ENCODE measurements at places on chromosomes 7 and 10.

DNA sequence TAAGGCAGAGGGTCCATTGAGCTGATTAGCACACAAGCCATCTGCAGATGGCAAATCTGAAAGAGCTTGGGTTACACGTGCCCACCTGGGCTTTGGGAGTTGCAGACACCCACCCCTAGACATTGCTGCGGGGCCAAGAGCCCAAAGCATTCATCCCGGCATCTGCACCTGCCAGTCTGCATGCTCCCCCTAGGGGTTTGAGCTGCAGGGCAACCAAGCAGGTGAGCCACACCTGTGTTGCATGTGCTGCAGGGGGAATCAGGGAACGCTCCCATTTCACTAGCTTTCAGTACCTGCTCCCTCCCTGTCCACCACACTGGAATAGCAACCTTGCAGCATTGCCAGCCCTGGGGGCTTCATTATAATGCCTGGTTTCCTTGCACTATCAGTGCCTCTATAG is 21.1 kb downstream of the C7orf33 start:
- DNase-seq: no peak

- no peak for DNase-seq
These were observed 81.2 kb upstream of the OIT3 start for GRCh38 chr10:72812415-72812752.

DNA sequence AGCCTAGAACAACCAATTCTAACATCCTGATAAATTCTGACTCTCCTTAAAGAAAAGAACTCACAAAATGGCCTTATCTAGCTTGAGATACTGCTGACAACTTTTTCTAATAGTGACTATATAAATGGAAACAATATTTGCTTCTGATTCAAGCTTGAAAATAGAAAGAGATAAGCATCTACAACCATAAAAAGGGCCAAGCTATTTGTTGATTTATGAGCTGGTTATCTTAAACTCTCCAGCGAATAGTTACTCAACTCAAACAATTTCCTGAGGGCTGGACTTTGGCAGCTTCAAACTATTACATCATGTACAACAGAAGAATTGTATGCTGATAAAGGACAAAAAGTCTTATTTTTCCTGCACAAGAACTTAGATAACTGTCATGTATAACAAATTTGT is 4.6 kb downstream of the USP54 start:
- no peak for DNase-seq

GRCh38 chr7:106795877-106796231 is 69.2 kb upstream of the PIK3CG start:
- no peak for DNase-seq

- DNase-seq: no peak
These were observed 302.6 kb upstream of the SEMA3D start for GRCh38 chr7:85489498-85489897.

DNA sequence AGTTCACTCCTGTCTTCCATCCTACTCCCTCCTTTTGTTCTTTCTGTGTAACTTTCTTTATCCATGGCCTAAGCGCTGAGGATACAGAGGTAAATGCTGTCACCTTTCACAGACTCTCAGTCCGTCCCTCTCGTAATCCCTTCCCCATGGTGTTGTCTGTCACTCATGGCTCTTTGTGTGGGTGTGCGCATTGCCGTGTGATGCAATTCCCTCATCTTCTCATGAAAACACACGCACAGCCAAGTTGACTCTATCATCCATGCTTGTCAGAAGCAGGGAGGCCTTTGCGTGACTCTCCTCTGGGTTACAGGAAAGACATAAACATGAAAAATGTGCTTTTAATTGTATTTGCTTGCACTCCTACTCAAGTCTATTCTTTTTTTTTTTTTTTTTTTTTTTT is 125.6 kb upstream of the C7orf33 start:
- DNase-seq: no peak

- no peak for DNase-seq
These were observed 70.1 kb upstream of the RAB11FIP2 start for GRCh38 chr10:118116715-118117449.

DNA sequence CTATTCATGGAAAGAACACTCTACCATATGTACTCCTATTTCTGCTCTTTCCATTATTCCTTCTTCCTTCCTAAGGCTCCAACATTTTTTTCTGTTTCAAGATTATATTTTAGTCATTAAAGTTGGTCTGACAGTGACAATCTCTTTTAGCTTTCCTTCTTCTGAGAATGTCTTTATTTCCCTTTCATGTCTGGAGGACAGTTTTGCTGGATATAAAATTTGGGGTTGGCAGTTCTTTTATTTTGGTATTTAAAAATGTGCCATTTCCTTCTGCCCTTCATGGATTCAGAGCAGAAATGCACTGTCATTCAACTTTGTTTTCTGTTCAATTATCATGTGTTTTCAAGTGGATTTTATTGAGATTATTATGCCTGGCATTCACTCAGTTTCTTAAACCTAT is 53.1 kb downstream of the VSTM4 start:
- no peak for DNase-seq

DNA sequence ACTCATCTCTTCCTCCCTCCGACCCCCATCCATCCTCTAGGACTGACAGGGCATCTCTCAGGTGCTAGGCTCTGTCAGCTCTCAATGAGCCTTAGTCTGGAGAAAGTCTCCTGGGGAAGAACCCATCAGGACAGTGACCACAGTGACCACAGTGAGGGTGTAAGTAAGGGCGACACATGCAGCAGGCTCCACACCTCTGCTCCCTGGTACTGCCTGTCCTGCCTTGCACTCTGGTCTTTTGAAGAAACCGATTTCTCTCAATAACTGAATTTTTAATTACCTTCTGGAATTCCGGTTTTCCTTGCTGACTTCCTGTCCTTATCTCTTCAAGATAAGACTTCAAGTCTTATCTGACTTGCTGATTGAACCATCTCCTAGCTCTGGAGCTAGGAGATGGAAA is 190.2 kb downstream of the ACTR3B start:
- no peak for DNase-seq

DNA sequence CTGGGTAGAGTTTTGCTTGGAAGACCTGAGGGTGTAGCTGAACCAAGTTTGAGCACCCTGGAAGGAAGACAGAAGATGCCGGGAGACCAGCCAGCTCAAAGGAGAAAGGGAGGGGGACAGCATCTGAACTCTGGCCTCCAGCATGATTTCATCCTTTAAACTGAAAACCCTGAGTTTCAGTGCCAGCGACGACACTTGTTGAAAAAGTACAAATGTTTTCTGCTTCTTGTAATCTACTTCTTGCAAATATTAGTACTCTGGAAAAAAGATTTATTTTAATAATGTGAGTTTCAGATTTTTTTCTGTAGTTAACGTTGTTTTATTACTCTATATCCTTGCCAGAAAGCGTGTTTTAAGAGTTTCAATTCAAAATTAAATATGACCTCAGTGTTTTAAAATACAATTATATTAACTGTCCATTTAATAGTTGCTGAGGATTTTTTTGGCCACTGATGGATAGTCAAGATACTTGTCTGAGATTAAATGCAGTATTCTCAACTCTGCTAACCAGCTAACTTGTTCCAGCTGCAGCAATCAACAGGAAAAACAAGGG is 227.7 kb downstream of the MGMT start:
- DNase-seq: no peak

DNA sequence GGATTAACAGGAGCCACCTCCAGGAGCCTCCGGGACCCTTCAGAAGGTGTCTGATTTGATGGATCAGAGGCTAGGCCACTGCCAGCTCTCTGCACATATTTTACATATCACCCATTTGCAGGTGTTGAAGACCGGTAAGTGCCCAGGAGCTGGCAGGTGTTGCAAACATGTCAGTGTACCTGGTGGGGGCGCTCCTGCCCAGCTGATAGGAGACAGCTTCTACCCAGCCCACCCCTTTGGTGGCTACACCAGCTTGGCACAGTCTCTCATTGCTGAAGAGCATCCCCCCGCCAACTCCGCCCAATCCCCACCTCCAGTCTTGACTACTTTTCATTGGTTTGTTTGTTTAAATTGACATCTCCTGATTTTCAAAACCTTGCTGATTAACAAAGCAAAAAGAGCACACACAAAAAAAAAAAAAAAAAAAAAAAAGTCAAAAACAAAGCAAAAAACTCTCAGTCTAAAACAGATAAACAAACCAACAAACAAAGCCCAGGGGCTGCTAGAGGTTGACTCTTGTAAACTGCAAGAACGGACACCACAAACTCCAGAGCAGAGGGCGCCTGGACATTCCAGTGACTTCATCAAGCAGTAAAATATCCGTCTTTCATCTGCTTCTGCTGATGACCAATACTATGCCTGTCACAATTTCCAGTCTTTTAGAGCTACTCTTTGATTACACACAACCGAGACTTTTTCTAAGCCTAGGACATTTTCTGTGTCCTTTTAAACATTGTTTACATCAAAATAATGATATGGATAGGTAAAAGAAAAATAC is 275.3 kb downstream of the NRG3 start:
- DNase-seq: no peak

DNA sequence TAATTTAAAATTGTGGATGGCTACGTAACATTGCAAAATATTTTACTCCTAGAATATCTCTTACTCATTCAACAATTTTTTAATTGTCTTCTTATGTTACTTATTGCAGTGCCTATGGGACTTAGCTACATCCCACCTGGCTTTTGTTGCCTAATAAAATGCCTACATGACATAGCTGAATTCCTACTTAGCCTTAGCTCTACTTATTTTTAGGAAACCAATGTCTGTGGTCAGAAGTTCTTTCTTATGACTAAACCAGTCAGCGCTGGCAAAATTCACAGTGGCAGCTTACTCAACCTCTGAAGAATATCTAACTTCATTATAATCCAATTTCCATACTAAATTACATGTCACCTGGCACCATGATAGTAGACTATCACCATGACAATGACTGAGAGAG is 1612.4 kb upstream of the LRRTM3 start:
- DNase-seq: no peak

- DNase-seq: no peak
These were observed 36.2 kb downstream of the INPP5F start for GRCh38 chr10:119762035-119762434.

DNA sequence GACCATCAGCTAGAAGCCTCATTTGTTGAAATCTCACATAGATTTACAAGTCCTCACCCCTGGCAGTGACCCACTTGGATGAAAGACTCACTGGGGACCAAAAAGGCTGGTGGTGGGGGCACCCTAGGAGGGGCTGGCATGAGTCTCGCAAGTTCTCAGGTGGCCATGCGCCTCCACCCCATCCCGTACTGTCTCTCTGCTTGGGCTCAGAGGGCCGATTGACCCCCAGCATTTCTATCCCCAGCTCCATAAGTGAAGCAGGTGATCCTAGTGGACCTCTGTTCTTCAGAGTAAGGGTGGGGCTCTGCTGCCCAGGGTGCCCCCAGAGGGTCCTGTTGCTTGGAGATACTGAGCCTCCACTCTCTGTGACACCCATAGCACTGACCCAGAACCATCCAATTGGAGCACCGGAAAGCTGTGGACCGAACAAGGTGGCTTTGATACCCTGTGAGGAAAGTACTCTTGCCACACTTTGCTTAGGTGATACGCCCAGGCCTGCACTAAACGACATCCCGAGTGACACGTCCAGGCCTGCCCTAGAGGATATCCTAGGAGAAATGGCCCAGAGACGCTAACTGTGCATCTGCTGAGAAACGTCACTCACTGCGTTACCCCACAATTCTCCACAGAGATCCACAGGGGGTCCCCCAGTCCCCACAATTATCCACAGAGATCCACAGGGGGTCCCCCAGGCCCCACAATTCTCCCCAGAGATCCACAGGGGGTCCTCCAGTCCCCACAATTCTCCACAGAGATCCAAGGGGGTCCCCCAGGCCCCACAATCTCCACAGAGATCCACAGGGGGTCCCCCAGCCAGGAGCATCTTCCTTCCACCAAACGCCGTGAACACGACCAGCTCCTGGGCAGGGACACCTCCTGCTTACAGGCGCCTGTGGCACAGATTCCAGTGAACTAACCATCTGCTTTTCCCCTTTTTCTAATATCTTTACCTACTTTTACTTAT is 262.9 kb downstream of the PTPRN2 start:
- no peak for DNase-seq

GRCh38 chr7:150515248-150516147 is 826 bp downstream of the GIMAP7 start:
- DNase-seq: no peak

DNA sequence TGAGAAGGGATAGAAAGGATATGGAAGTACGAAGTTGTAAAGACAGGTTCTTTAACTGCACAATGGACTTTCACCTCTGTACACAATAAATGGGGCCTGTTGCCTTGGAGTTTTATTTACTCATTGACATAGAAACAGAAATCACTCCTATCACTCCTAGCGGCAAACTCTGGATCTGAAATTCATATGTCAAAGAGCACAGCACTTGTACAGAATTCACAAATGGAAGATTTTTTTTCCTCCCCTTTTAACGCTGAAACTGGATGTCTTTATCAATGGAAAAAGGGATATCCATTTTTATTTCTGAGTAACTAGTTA is 18.2 kb downstream of the NT5C3A start:
- no peak for DNase-seq

- no peak for DNase-seq
These were observed 15.1 kb downstream of the FZD8 start for GRCh38 chr10:35626971-35627507.

- DNase-seq: no peak
These were observed 196.9 kb upstream of the RHOBTB1 start for GRCh38 chr10:61140765-61141392.

DNA sequence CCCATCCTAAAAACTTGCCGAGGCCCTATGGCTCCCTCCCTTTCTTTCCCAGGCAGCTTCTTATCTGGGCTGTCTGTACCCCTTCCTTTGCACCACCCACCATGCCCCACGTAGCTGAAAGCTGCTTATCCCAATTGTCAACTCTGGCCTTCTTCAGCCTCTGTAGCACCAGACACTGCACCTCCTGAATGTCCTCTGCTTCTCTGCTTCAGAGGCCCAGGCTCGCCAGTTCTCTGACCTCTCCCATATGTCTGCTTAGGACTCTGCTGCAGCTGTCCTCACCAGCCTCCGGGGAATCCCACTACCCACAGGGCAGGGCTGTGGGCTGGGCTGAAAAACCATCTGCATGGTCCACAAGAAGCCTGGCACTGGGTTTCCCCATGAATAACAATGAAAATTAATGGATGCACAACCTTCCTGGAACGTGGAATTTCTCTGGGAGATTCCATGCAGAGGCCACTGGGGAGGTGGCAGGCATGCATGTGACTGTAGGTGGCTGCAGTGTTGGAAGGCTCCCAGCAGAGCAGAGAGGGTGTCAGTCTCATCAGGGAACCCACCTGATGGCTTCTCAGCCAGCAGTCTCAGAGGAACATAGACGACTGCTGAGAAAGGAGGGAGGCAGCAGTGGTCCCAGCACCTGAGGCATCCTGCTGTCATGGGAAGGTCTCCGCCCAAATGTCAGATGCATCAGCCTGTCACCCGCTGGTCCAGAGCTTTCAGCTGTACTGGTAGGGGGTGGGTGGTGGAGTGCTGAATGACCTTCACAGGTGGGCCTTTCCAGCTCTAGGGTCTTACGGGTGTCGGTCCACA is 16.8 kb upstream of the SH2D4B start:
- no peak for DNase-seq

- DNase-seq: no peak
These were observed 89.0 kb downstream of the PHTF2 start for GRCh38 chr7:77887567-77887966.

GRCh38 chr7:103551016-103551415 is 105.0 kb upstream of the SLC26A5 start:
- no peak for DNase-seq

- DNase-seq: no peak
These were observed 77.5 kb downstream of the HGF start for GRCh38 chr7:81692146-81692905.

- no peak for DNase-seq
These were observed 171.4 kb upstream of the NUPR2 start for GRCh38 chr7:56287429-56288138.

GRCh38 chr7:52705768-52706167 is 329.7 kb upstream of the POM121L12 start:
- DNase-seq: no peak
